ENCODE measurements at places on chromosomes 7 and 10.

GRCh38 chr10:102646610-102647442 lies 2.5 kb downstream of the TRIM8 start:
- no peak for DNase-seq

DNA sequence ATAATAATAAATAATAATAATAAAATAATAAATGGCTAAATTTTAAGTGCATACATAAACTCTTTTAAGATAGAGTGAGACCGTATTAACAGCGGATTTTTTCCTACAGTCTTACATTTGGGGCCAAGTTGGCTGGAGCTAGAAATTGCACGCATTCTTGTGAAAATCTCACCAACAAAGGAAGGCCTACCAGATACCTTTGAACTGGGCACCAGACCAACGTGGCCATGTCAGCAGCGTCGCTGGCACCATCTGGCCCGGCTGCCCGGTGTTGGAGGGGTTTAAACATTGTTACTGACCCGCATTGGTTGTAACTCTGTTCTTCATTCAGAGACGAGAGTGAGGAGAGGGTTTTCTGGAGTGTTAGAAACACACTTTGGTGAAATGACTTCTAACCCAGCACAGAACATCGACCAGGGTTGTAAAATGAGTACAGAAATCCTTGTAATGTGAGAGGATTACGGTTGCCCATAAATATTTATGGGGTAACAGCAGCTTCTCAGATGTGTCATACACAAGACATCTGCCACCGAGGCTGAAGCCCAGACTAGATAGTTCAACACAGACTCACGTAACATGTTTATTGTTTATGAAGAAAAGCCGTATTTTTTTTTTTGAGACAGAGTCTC lies 34.6 kb upstream of the UNCX start:
- no peak for DNase-seq

DNA sequence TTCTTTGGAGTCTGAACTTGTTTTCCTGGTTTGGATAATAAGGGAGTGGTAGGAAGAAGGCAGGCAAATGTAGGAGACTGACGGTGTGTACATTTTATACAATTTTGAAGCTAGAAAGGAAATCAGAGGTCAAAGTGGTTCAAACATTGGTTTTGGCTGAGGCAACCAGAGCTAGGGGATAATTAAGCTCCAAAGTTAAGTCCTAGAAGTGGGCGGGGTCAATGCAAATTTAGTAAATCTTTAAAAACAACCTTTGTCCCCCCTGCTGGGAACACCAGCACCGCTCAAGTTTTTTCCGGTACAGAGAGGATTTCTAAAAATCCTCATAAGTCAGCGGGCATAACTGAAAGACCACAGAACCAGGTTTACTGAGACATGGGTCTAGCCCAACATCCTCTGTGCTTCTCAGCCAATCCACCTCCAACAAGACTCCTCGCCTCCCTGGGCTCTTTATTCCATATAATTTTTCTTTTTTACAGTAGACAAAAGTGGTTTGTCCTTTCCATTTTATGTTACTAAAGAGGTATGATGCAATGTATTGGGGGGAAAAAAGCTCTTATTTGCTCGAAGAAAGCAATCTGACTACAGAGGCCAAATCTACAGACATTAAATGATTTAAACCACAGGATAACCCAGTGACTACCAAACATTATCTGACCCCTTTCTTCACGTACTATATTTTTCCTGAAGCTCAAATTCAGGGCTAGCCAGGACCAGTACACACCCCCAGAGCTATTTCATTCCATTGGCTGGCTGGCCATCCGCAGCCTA lies 1.6 kb downstream of the GLUD1 start:
- DNase-seq: no peak

- DNase-seq: no peak
These were observed 98.2 kb downstream of the ANLN start for GRCh38 chr7:36487756-36488336.

GRCh38 chr10:82827901-82828300 lies 952.9 kb downstream of the NRG3 start:
- DNase-seq: no peak

DNA sequence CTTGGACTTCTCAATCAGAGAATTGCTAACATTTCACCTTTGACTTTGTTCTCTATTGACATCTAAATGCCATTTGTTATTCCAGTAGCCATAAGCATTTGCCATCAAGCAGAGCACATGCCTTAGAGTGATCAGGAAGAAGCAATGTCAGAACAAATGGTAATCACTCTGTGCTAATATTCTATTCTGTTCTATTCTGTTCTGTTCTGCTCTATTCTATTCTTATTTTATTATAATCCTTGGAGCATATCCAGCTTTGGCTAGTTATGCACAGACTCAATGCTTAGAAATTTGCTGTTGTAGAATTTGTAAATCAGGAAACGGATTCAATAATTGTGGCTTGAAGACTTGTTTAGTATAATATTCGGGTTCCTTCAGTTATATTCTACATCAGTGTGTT lies 175.4 kb downstream of the EXOC4 start:
- no peak for DNase-seq

- no peak for DNase-seq
These were observed 131.0 kb upstream of the PDLIM1 start for GRCh38 chr10:95421782-95422181.

GRCh38 chr10:130652544-130652943 lies 516.4 kb downstream of the GLRX3 start:
- no peak for DNase-seq

DNA sequence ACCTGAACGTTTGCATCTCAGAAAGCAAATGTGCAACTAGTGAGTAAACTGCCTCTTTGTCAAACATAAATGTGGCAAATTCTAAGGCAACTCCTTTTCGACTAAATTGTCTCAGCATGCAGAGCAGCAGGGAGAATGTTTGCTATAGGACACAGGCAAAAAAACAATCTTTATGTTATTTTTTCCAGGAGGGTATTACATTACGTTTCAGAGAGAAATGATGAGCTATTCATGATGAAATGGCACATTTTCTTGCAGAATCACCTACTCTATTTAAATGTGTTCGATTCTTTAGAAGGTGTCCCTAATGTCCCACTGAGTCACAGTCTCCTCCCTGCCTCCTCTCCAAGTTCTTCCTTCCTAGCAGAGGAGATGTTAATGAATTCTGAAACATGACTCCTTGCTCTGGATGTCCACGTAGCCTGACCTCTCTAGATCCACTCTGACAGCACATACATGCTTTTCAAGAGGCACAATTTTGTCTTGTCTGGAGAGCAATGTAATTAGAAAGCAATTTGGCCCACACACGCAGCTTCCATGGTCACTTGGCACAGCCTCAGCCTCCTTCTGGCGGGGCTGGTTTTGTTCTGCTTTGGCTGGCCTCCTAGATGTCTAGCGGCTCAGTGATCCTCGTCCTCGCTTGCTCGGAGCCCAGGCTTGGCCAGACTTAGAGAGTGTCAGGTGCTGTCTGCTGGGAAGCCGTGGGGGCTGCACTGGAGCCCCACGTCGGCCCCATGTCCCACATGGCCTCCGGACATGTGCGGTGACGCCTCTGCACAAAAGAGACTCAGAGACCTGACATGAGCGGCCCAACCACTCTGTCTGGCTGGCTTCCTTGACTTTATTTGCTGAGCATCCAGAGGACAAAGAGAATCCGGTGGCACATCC lies 125.7 kb upstream of the ZNF438 start:
- no peak for DNase-seq

All from stimulated activated CD8-positive, alpha-beta memory T cell treated with anti-CD3 and anti-CD28 coated beads, Interleukin-4, amount 100 ng/mL, for 1 hour (primary cell).